ENCODE measurements at places on chromosomes 12 and 14. TPM values are rescaled to one million over a fixed set of nuclear protein-coding genes. Genes with fewer than 3 reads are reported as not detected.

- H3K4me1 ChIP-seq = no peaks in the 10 kb centered on the region
- H3K4me3 ChIP-seq = no peak overlapping the region
- DNase-seq = peak; percentile 51
- H3K36me3 ChIP-seq = no peaks in the 10 kb centered on the region
- no peaks in the 10 kb centered on the region for H3K27me3 ChIP-seq
These were observed 59.1 kb upstream of the MED13L start for GRCh38 chr12:116336542-116337065.

- no peak overlapping the region for H3K4me3 ChIP-seq
- no peaks in the 10 kb centered on the region for H3K36me3 ChIP-seq
- no peak for DNase-seq
- H3K27me3 ChIP-seq = no peaks in the 10 kb centered on the region
- H3K4me1 ChIP-seq = peaks cover 6% of the 10 kb centered on the region
- H3K27ac ChIP-seq = no peak overlapping the region
These were observed 330.8 kb upstream of the SOX5 start for GRCh38 chr12:24280056-24280842.

DNA sequence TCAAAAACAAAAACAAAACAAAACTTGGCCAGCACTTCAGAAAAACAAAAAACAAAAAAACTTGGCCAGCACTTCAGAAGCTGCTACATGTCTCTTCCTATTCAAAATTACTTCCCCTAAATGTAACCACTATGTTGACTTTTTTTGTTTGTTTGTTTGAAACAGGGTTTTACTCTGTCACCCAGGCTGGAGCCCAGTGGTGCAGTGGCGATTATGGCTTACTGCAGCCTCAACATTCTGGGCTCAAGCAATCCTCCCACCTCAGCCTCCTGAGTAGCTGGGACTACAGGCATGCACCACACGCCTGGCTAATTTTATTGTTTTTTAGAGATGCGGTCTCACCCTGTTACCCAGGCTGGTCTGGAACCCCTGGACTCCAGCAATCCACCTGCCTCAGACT lies 38.0 kb upstream of the PPP4R3A start:
- H3K4me1 ChIP-seq = no peaks in the 10 kb centered on the region
- H3K27me3 ChIP-seq = no peaks in the 10 kb centered on the region
- no peaks in the 10 kb centered on the region for H3K36me3 ChIP-seq
- H3K27ac ChIP-seq = no peak overlapping the region
- H3K4me3 ChIP-seq = no peak overlapping the region

DNA sequence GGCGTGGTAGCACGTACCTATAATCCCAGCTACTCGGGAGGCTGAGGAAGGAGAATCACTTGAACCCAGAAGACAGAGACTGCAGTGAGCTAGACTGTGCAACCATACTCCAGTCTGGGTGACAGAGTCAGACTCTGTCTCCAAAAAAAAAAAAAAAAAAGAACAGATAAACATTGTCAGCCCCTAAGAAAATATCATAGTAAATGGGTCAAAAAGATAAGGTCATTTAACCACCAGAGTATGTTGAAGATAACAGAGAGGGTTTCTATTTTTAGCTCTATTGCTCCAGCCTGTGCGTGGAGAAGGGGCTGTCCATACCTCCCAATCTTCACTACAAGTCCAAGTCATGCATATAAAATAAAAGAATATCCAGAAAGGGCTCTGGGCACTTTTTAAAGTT lies 15.4 kb downstream of the LGMN start:
- no peaks in the 10 kb centered on the region for H3K27me3 ChIP-seq
- no peak for DNase-seq
- no peaks in the 10 kb centered on the region for H3K36me3 ChIP-seq
- peaks cover 6% of the 10 kb centered on the region for H3K4me1 ChIP-seq
- no peak overlapping the region for H3K4me3 ChIP-seq
- H3K27ac ChIP-seq = no peak overlapping the region

DNA sequence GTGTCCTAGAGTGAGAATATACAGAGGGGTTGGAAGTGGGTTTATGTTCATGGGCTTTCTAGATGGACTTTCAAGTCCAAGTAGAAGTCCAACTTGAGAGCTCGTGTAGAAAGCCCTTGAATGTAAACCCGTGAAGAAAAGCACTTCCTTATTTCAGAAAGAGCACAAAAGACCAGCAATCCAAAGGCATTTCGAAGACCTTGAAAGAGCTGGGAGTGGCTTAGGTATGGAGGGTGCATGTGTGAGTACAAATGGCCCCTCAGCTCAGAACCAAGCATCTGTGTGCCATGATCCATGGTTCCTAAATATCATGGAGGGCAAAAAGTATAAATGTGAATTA lies 160.7 kb downstream of the ETV6 start:
- H3K27me3 ChIP-seq = no peaks in the 10 kb centered on the region
- peaks cover 13% of the 10 kb centered on the region for H3K4me1 ChIP-seq
- H3K36me3 ChIP-seq = no peaks in the 10 kb centered on the region
- no peak for DNase-seq
- H3K4me3 ChIP-seq = no peak overlapping the region

DNA sequence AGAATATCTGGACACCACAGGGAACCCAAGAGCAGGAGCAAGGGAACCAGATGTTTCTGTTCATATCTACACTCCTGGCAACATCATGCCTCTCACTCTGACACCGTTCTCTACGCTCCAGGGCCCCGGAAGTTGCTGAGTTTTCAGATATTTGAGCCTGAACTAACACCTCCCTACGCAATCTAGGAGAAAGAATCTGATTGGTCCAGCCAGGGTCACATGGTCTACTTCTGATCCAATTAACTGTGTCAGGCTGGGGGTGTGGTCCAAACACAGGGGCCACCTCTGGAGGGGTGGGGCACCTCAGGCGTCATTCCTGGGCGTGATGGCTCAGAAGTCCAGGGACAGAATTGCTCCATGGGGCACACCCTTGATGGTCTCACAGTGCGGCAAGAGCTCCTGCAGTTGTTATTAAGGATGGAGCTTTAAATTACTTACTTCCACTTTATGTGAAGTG lies 165.5 kb downstream of the PTPN11 start:
- H3K4me3 ChIP-seq = no peak overlapping the region
- no peaks in the 10 kb centered on the region for H3K4me1 ChIP-seq
- no peak overlapping the region for H3K27ac ChIP-seq

DNA sequence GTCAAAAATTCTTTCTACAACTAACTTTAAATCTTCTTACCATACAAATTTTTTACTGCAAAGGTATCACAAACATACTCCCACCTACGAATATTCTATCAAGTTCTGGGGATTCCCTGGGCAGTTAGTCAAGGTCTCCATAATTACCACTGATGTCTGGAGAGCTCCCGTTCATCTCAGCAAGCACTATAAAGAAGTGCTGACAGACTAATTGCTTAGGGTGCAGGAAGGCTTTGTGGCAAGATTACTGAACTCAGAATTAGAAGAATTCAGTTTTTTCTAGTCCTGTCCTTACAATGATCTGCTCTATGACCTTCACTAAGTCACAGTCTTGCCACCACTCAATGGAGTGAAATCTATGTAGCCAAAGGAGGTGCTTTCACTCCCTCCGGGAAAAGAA lies 61.5 kb downstream of the DUSP16 start:
- no peak for DNase-seq
- H3K27ac ChIP-seq = no peak overlapping the region
- no peaks in the 10 kb centered on the region for H3K36me3 ChIP-seq
- no peak overlapping the region for H3K4me3 ChIP-seq
- no peaks in the 10 kb centered on the region for H3K27me3 ChIP-seq

- H3K36me3 ChIP-seq = no peaks in the 10 kb centered on the region
- no peak overlapping the region for H3K4me3 ChIP-seq
- H3K27me3 ChIP-seq = no peaks in the 10 kb centered on the region
- H3K27ac ChIP-seq = no peak overlapping the region
- H3K4me1 ChIP-seq = no peaks in the 10 kb centered on the region
These were observed 107.1 kb downstream of the PLXNC1 start for GRCh38 chr12:94255428-94255827.

- no peaks in the 10 kb centered on the region for H3K36me3 ChIP-seq
- no peak overlapping the region for H3K4me3 ChIP-seq
- H3K4me1 ChIP-seq = peaks cover 13% of the 10 kb centered on the region
These were observed 327.7 kb downstream of the RAD51B start for GRCh38 chr14:68147303-68147702.

- H3K4me3 ChIP-seq = no peak overlapping the region
- peaks cover 17% of the 10 kb centered on the region for H3K4me1 ChIP-seq
- no peaks in the 10 kb centered on the region for H3K36me3 ChIP-seq
- H3K27me3 ChIP-seq = no peaks in the 10 kb centered on the region
These were observed 153.8 kb upstream of the DDHD1 start for GRCh38 chr14:53306911-53307310.

DNA sequence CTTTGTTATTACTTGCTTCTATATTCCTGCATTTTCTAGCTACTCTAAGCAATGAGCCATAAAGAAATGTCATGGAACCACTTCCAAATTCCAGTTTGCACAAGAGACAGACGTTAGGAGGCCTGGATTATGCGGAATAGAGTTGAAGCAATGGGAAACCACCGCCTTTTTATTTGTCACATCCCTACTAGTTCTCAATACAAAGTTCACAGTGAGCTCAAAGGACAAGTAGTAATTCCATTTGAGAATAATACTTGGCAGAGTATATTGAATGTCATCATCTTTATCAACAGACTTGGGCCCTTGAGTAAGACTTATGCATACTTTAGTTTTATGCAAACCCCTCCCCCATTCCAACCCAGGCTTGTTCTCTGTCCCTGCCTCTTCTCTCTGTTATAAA lies 3.7 kb upstream of the SLC15A5 start:
- no peak overlapping the region for H3K4me3 ChIP-seq
- DNase-seq = peak; percentile 27
- H3K27me3 ChIP-seq = no peaks in the 10 kb centered on the region

- peak; percentile 95 for DNase-seq
- H3K27me3 ChIP-seq = no peaks in the 10 kb centered on the region
- no peak overlapping the region for H3K4me3 ChIP-seq
These were observed 53.5 kb upstream of the RAP1B start for GRCh38 chr12:68557011-68557730.

DNA sequence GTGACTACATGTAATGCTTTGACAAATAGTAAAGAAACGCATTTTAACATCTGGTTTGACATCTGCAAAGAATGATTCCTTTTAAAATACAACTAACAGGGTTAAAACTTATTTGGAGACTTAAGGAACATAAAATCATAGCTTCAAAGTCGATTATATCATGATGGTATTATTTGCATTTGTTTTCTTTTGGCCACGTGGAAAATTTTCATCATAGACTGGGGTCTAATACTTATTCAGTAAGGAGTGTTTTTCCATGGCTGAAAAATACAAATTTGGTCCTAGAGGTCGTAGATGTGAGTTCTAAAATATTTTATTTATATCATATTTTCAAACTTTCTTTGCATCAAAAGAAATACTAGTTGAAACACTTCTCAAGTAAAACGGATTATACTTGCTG lies 31.5 kb upstream of the LMNTD1 start:
- no peak overlapping the region for H3K4me3 ChIP-seq
- no peak for DNase-seq
- H3K27ac ChIP-seq = no peak overlapping the region
- H3K27me3 ChIP-seq = no peaks in the 10 kb centered on the region
- no peaks in the 10 kb centered on the region for H3K4me1 ChIP-seq
- H3K36me3 ChIP-seq = no peaks in the 10 kb centered on the region

DNA sequence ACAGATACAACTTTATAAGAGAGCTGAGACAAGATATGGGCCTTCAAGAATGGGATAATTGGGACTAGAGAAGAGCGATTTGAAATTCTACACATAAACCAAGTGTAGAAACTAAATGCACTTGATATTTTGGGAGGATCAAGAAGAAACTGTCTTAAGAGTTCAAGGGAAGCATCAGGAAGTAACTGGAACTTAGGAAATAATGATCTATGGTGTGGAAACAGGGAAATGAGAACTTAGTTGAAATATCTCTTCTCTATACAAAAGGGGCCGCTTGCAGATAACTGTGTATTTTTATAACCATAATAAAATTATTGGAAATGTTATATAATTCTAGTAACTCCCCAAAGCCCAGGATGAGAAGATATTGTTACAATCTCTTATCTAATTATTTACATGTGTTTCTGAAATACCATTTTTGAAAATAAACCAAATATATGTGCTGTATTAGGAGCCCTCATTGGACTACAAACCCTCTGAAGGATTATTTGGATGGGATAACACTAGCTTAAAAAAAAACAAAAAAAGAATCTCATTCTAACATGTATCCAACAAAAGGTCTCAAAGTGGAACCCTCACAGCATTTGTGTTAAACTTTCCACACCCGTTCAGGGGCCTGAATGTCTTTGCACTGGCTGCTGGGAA lies 84.7 kb upstream of the FLRT2 start:
- H3K4me3 ChIP-seq = no peak overlapping the region
- H3K27me3 ChIP-seq = no peaks in the 10 kb centered on the region
- DNase-seq = no peak
- no peaks in the 10 kb centered on the region for H3K36me3 ChIP-seq

DNA sequence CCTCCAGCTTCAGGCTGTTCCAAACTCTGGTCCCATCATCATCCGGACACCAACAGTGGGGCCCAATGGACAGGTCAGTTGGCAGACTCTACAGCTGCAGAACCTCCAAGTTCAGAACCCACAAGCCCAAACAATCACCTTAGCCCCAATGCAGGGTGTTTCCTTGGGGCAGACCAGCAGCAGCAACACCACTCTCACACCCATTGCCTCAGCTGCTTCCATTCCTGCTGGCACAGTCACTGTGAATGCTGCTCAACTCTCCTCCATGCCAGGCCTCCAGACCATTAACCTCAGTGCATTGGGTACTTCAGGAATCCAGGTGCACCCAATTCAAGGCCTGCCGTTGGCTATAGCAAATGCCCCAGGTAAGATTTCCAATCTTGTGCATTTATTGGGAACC lies 3.3 kb downstream of the SP1 start:
- peaks cover 27% of the 10 kb centered on the region for H3K4me1 ChIP-seq
- peak overlapping the region; percentile 50 for H3K4me3 ChIP-seq
- H3K27ac ChIP-seq = no peak overlapping the region
- no peaks in the 10 kb centered on the region for H3K27me3 ChIP-seq

- H3K27me3 ChIP-seq = no peaks in the 10 kb centered on the region
- no peak overlapping the region for H3K4me3 ChIP-seq
- H3K4me1 ChIP-seq = no peaks in the 10 kb centered on the region
- H3K36me3 ChIP-seq = no peaks in the 10 kb centered on the region
These were observed 6.7 kb upstream of the SLC6A15 start for GRCh38 chr12:84919271-84919670.

Gene USP44
- 27.4 TPM for total RNA-seq

Gene PTPRQ
- 1.3 TPM for total RNA-seq

Gene GNPTAB
- 49.7 TPM for total RNA-seq

Gene EPYC
- total RNA-seq = not detected

Gene HOXC4
- total RNA-seq = 0.26 TPM

Gene ZDHHC22
- not detected for total RNA-seq

Gene ANO2
- not detected for total RNA-seq

Gene FITM1
- under 0.01 TPM for total RNA-seq

Gene FOXN4
- not detected for total RNA-seq

Gene TRPV4
- 0.51 TPM for total RNA-seq

Gene CLSTN3
- 9.5 TPM for total RNA-seq

Gene TMEM19
- total RNA-seq = 21.6 TPM
